ENCODE measurements at places on chromosomes 13 and 19.

DNA sequence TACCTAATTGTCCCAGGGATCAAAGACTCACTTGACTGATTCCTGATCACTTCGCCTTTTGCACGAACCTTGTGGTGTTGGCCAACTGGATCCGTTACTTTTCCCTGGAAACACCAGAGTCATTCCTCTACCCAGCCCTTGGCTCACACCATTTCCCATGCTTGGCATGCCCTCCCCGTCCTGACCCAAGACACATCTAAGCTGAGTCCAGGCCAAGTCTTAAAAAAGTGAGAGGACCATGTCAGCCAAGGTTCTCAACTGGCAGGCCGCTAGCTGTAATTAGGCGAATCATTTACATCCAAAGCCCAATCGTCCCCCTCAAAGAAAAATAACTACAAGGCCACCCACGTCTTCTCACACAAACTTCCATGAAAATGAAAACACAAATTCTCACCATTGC, 11.5 kb downstream of the PLAUR start:
- no peak for DNase-seq

DNA sequence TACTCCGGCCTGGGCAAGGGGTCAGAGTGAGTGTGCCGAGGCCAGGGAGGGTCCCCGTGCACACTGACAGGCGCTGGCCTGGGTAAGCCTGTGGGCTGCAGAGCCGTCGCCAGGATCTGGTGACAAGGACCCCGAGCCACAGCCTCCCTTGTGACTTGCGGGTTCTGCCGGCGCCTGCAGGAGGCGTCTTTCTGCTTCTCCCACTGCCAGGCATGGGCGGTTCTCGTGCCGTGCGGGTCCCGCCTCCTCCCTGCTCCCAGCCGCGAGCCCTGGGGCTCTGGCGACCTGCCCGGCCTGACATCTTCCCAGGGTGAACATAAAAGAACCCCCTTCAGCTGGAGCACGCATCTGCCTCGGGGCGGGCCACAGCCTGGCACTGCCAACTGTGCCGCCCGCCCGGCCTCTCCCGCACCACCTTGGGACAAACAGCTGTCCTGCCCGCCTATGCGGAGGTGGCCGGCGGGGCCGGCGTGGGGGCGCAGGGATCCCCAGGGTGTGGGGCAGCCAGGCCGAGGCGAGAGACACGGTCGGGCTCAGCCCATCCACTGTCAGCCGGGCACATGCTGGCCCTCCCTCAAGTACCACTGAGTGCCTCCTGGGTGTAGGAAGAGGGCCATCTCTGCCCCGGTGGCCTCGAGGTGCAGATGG, 1.5 kb upstream of the HCN2 start:
- peak; percentile 43 for DNase-seq

DNA sequence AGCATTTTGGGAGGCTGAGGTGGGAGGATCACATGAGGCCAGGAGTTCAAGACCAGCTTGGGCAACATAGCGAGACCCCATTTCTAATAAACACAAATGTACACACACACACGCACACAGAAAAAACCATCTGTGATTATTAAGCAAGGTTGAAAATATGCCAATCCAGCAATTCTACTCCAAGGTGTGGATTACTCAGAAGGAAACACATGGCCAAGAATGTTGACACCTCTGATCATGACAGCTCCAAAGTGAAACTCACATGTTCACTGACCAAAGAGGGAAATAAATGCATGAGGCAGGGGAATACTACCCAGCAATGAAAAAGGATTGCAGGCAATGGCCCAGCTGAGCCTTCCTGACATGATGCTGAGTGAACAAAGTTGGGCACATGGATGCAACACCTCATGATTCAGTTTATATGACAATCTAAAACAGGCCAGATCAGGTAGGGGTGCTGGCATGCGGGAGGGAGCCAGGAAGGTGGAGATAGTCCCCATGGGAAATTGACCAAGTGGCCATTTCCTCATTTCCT, 4.4 kb downstream of the DOCK6 start:
- DNase-seq = no peak

DNA sequence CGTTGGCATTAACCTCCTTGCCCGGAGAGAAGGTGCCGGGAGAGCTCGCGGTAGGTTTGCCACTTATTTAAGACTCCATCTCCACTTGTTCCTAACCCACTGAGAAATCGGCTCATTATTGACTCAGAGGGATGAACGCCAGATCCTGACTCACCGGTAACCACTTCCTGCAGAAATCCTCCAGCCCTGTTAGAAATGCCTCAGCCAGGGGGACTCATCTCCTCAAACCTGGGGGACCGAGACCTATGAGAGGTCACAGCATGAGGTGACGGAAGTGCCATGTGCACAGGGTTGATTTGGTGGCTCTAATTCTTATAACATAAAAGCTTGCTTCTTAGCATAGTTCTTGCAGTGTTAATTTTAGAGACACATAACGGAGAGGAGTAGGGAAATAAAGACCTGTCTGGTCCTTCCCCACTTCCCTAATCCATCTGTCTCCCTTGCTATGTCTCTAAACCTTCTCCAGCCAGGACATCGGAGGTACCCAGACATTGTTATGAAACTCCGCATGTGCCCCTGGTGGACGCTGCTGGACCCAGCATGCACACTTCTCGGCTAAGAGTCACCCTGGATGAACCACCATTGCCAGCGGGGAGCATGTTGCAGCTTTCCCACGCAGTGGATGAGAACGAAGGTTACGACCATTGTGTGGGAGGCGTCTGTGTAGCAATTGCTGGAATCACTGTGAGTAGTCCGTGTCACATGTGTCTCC, 158.9 kb downstream of the EFNB2 start:
- DNase-seq = no peak

DNA sequence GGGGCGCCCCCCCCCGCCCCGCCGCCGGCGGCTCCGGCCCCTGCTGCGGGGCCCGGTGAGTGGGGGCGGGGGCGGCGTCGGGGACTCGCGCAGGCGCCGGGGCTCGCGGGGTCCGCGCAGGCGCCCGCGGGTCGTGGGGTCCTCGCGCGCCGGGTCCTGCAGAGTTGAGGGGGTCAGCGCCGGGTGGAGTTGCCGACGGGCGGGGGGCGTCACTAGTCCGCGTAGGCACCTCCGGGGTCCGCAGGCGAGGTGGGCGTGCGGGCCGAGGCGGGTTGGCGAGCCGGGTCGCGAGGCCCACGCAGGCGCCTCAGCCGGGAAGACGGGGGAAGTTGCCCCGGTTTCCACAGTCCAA, 365 bp downstream of the PPP6R1 start:
- DNase-seq = no peak

- DNase-seq = no peak
Observed at GRCh38 chr19:13297023-13297422, 146.8 kb downstream of the IER2 start.

DNA sequence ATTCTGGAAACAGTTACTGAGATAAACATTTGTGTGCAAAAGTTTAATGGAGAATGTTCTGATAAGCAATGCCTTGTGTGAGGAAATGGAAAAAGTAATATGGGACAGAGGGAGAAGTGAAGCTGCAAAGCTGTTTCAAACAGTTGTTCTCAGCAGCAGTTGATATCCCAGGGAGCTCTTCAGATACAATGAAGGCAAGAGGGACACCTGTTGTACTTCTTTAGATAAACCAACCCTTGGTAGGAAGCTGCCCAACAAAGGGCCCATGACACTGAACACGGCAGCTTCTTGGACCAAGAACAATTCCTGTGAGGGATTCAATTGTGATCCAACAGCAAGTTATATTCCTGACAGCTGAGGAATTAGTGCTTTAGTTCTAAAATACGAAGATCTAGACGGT, 894.3 kb upstream of the PCDH20 start:
- DNase-seq = no peak

GRCh38 chr13:75715601-75716523, 79.7 kb downstream of the LMO7 start:
- no peak for DNase-seq

GRCh38 chr13:30135868-30136267, 171.5 kb downstream of the KATNAL1 start:
- DNase-seq = no peak

DNA sequence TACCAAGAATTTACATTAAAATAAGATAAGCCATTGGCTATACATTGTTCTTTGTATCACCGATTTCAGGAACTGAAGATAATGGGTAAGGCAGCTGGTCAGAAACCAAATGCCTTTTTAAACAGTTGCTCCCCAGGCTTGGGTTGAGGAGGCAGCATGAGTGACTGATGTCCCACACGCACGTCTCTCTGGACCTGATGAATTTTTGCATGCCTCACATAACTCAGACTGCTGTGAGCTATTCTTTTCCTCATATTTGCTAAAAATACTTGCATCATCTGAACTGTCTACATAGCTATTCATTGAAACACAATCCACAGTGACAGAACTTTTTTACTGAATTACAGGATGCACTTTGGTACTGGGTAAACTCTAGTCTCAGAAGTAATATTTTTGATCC, 123.6 kb upstream of the MAB21L1 start:
- no peak for DNase-seq

DNA sequence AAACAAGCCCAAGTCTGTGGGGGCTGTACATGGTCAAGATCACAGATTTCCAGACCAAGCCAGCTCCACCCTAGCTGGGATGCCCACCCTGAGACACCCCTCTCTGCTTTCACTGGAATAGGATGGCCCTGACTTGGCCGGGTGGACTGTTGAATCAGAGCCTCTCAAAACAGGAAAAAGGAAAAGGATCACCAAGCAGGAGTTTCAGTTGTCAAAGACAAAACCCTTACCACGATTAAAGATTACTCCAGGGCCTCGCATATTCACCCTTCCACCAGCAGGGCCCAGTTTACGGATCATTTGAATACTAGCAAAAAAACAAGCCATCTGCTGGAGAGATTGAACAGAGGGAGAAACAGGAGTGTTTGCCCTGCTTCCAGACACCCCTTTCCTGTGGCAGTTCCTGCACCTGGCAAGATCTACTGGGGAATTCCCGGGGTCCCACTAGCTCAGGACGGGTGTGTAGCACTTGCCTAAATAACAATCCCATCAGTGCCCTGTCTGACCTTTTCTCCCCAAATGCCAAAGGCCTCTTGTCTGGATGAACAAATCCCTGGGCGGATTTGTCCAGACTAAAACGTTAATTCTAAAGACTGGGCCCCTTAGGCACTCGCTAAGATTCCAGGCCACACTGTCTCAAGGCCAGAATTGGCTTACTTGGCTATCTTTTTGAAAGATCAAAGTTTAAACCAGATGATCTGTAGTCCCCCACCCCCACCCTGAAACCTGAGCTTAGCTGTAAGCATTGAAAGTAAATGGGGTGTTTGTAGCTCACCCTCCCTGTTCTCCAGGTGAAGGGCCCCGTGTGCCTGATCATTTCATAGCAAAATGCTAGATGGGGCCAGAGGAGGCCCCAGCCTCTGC, 38.4 kb downstream of the ACTN4 start:
- peak; percentile 12 for DNase-seq

DNA sequence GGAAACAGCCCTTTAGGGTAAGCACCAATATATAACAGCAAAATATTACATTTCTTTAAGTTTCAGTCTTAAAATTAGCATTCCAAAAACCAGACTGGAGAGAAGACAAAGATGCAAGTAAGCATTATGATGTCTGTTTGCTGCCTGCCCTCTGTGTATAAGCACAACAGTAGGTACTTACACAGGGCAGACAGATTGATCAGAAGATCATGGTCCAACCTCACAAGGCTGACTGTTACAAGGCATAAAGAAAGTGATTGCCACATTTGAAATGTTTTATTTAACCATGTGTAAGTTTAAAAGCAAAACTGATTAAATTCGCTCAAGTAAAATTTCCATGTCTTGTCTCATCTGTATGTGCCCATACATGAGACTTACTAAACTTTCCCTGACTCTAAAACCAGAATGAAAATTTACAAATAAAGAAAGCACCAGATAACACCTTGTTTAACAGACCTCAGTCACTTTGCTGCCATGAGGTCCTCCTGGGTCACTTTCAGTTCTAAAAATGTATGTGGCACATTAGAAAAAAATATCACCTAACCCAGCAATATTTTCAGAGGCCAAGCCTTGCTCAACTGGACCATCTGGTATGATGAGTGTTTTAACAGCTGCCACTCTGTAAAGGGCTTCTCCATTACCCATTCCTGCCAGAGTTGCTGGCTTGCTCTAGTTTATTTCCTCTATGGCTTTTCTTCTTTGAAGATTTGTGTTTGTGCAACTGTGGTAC, 297.0 kb downstream of the RBM26 start:
- DNase-seq = no peak

DNA sequence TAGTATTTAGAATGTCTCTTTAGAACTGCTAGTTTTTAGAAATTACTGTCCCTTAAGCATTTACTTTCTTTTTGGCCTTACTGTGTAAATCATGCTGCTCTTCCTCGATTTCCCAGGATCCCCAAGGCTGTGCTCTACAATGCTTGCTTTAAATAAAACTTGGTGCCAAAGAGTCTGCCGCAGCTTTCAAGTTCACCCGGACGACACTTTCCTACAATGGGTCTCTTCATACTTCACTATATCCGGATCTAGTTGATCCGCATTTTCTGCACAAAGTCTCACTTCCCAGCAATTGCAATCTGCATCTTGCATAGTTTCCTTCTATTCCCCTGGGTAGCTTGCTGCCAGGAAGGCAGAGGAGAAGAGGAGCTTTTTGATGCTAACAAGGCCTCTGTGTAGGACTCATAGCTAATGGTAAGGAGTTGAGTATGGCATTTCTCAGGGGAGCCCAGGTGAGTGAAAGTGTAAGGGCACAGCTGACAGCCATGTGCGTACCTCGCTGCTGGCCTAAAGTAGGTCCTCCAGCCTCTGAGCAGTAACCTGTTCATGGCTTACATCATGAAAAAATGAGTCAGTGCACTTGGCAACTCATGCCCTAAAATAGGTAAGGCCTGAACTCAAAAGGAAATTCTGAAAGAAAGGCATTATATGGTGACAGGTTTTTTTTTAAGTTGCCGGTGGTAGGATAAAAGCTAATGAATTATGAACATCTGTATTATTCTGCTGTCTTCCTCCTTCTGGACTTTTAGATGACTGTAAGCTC, 101.6 kb downstream of the ENOX1 start:
- no peak for DNase-seq

DNA sequence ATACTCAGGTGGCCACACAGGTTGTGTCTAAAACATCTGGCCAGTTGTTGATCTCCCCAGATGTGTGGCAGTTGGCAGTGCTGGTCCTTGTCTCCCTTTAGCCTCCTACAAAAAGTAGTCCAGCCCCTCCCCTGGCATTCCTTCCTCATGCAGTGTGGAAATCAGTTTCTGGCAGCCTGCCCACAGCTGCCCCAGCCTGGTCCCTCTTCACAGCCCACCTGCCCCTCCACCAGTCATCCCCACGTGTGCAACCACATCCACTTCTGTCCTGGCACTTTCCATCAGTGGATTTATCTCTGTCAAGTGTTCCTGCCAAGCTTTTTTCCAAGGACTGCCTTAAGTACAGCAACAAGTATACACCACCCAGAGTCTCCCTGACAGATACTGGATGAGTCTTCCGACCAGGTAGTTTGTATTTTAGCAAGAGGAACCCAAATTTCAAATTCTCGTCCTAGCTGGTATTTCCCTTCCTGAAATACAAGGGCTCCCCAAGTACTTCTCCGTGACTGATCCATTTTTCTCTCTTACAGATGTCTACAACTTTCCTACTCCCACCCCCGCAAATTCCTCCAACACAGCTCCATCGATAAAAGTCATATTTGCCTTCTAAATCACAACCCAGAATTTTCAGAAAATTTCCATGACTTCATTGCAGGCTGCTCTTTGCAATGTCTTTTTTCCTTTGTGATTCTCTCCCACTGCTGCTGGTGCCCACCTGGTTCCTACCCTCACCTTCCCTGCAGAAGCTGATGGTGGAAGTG, 313.5 kb downstream of the FOXO1 start:
- DNase-seq = no peak

Measured in NCI-H526 treated with DMSO at 0.1 percent for 48 hours (cell line).